ENCODE measurements at places on chromosomes 5 and 9.

GRCh38 chr9:135971892-135972291 is 10.7 kb upstream of the UBAC1 start:
- DNase-seq, result peak; percentile 58

GRCh38 chr9:76592091-76592973 is 133.3 kb downstream of the GCNT1 start:
- DNase-seq, result no peak

DNA sequence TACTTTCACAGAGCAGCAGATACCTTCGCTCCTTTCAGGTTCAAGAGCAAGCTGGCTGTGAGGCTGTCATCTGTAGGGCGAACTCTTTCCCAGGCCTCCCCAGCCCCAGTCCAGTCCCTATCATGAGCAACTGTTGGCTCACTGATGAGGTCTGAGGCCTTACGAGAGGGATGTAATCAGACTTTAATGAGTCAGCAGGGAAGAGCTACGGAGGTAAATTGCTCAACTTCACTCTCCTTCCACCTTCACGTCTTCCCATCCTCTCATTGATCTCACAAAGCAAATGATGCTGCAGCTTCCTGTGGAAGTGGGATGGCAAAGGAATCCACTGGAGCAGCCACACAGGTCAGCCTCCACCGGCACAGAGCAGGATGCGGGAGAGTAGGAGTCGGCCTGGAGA is 130.7 kb upstream of the TBCA start:
- DNase-seq, result no peak

GRCh38 chr9:129411501-129412175 is 209.3 kb downstream of the C9orf50 start:
- no peak for DNase-seq
